ENCODE measurements at places on chromosomes 4 and X.
A peak's percentile ranks its signal among the peaks of the same experiment; 100 is the strongest.

- no peak for DNase-seq
These were observed 8.9 kb upstream of the TRIML1 start for GRCh38 chr4:188130355-188130754.

DNA sequence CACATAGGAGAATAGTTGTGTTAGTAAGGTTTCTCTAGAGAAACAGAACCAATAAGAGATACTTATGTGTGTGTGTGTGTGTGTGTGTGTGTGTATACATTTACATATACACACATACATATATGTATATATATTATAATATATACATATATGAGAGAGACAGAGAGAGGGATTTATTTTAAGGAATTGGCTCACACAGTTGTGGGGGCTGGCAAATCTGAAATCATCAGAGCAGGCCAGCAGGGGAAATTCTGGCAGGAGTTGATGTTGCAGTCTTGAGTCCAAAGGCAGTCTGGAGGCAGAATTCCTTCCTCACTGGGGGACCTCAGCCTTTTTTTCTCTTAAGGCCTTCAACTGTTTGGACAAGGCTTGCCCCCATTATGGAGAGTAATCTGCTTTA is 38.6 kb upstream of the NHS start:
- no peak for DNase-seq

DNA sequence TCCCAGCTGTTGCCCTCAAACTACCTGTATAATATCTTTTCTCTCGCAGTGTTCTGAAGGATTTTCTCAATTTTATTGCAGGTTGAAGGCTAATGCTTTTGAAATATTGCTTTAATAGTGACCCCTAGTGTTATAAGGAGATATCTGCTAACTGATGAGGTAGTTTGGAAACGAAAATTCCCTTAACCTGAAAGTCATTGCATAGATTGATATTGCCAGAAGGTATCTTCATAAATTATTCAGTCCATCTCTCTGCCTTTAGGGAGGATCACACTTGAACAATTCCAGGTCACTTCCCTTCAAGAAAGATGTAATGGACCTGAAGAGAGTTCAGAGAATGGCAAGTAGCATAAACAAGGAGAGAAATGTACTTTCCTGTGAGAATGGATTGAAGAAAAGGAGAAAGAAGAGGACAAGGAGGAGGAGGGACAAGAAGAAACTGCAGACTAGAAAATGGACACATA is 44.1 kb downstream of the TIGD4 start:
- peak; percentile 32 for DNase-seq

DNA sequence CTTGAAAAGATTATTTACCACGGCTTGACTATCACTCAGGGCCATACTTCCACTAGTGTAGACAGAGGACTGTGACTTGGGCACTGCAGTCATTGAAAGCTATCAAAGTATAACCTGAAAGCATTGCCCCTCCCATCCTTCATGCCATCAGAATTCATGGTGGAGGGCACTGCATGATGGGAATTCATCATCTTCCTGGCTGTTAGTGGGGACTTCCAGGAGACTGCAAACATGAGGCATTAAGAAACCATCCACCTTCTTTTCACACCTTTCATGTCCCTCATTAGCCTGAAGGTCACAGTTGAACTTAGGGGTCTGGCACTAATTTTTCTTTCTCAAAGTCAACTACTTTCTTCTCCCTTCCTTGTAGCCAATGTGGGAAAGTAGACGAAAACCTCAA is 25.8 kb downstream of the VSIG4 start:
- peak; percentile 28 for DNase-seq

DNA sequence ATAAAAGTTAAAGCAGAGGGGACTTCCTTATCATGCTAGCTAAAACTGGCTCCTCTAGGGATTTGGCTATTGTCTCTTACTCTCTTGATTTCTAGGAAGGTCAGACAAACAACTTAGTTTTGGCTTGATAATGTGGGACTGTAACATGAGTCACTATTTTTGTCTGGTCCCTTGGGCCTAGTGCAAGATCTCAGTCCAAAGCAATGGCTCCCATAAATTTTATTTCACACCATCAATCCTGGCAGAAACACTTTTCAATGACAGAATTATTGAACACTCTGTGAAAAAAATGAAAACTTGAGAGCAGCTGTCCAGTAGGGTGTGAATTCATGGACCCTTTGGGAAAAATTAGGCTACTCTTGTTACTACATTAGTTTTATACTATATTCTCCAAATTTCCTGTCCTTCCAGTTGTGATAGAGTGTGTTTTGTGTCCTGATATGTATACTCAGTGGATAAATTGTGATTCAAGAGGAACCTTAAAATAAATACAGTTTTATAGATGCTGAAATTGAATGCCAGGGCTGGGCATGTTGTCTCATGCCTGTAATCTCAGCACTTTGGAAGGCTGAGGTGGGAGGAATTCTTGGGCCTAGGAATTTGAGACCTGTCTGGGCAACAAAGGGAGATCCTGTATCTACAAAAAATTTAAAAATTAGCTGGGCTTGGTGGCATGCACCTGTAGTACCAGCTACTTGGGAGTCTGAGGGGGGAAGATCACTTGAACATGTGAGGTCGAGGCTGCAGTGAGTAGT is 10.8 kb upstream of the SNCA start:
- DNase-seq = no peak

DNA sequence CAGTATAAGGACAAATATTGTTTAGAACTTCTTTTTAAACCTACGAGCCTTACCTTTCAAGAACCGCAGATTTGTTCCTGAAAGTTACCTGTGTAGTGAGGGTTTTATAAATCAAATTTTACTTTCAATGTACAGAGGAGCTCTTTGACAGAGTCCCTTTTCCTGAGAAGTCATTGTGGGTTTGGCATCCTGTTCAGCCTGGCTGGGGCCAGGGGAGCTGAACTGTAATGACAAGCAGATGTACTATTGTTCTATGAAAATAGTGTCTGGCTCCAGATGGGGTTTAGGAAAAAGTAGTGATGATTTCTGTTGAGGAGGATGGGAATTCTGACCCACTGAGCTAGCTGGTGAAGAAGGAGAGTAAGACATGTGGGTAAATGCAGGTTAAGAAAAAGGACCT is 196.2 kb upstream of the PGRMC2 start:
- no peak for DNase-seq
